Cerebellar cortex (tissue), 1 donor: ENCODE measurements at places on chromosomes 2 and 18.

- no peak for DNase-seq
Observed at GRCh38 chr2:190978389-190979053, 35.5 kb downstream of the STAT1 start.

DNA sequence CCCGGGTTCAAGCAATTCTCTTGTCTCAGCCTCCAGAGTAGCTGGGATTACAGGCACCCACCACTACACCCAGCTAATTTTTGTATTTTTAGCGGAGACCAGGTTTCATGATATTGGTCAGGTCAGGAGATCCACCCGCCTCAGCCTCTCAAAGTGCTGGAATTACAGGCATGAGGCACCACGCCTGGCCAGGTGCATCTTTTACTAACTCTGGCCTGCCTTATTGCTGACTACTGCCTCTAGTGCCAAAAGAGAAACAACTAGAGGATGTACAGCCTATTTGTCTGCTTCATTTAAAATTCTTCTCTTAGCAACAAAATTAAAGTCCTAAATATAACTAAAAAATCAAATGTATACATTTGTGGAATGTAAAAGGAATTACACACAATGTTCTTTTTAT is 115.4 kb downstream of the BMPR2 start:
- DNase-seq, result no peak

DNA sequence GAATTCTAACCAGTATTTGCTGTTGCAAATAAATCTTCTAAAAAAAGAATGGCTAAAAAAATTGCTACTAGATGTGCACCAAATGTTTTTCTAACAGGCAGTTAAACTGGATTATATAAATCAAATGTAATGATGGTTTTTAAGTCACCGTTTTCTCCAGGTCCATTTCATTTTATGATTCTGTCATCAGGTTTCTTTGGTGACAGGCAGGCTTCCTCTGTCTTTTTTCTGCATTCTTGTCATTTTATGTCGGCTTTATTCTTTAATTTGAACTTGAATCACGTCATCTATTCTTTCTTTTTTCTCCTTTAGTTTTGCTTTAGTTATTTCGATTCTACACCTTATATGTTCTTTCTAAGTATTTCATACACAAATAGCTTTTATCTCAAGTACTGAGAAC is 212.5 kb downstream of the SOCS6 start:
- DNase-seq, result no peak

GRCh38 chr2:80086831-80087230 is 217.7 kb downstream of the LRRTM1 start:
- no peak for DNase-seq

GRCh38 chr2:158659483-158659882 is 135.6 kb upstream of the DAPL1 start:
- DNase-seq, result no peak

DNA sequence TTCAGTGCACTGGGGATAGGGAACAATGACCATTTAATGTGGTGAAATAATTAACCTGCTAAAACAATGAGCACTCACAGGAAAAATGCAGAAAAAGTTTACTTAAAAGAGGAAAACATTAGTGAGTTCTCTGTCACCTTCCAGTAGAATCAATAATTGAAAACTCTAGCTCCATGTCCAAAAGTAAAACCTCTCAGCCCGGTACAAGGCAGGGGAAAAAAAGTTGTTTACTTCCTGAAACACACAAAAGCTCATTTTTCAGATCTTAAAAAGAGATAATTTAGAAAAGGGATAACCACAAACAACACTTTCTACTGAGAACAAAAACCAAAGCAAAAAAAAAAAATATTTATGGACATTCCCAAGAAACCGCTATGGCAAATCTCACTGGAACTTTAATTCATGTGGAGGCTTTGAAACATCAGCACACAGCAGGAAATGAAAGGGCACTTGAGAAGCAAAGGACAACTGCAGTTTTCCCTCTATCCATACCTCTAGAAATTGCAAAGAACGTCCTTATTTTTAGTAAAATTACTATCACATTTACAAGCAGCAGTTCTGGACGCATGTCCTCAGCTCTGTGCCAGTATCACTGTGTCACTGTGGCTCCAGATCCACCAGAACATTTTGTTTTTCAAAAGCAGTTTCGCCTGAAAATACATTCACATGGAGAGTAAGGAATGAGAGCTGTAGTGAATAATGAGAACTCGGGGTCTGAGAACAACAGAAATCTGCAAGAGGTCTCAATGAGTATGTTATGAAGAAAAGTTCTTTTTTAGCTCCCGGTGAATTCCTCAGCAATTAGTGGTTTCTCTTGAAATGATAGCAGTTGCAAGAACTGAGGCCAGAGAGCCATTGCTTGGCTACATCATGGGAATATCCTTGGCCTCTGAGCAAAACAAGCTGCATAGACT is 44.7 kb upstream of the DNAH7 start:
- DNase-seq, result peak; percentile 4

DNA sequence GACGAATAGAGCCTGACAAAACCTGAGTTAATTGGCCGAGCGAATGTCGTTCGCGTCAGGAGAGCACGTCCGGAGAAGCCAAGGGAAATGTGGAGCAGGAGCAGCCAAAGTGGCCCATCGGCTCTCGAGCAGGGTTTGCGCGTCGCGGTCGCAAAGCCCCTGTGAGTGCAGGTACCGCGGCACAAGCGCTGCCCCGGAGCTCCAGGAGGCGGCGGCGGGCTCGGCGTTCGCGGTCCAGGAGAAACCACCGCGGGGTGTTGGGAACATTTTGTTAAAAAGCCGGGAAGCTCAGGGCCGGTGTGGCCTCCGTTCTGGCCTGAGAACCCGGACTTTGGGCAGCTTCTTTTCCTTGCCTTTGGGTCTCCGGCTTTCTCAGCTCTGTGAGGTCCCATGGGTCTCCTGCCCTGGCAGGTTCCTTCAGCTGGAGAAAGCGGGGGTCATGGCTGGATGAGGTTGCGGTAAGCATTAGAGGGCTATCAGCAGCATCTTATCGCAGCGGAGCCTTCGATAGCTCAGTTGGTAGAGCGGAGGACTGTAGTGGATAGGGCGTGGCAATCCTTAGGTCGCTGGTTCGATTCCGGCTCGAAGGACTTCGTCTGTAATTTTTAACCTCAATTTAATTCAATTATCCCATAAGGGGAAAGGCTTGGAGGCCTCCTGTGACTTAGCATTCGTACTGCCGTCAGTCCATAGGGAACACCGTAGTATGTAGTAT is 1.0 kb upstream of the AGBL5 start:
- DNase-seq, result peak; percentile 98

DNA sequence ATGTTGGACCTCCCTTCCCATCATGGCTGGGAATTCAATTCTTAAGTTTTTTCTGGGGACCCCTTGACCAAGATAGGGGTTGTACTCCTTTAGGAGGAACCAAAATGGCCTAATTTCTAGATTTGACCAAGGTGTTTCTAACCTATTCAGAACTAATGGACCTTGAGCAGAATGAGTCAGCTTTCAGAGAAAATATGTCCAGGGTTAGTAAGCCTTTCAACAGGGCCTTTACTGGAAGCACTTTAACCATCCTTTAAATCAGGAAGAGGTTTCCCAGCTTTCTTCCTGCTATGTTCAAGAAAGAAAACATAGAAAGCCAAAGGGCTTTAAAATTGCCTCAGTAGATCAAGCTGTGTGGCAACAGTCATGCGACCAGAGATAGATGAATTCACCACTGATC is 1184.9 kb upstream of the ACVR2A start:
- no peak for DNase-seq

DNA sequence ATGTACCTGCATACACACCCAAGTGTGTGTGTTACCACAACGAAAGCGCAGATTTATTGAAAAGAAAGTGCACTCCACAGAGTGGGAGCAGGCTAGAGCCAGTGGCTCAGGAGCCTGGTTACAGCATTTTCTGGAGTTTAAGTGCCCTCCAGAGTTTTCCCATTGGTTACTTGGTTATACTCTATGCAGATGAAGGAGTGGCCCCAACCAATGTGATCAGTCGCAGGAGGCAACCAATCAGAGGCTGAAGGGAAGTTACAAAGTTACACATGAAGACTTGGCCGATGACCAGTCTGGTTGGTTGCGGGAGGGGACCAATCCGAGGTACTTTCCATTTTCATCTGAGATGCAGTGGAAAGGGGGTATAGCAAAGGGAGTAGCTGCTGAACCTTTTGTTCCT is 13.5 kb upstream of the PRLH start:
- no peak for DNase-seq

DNA sequence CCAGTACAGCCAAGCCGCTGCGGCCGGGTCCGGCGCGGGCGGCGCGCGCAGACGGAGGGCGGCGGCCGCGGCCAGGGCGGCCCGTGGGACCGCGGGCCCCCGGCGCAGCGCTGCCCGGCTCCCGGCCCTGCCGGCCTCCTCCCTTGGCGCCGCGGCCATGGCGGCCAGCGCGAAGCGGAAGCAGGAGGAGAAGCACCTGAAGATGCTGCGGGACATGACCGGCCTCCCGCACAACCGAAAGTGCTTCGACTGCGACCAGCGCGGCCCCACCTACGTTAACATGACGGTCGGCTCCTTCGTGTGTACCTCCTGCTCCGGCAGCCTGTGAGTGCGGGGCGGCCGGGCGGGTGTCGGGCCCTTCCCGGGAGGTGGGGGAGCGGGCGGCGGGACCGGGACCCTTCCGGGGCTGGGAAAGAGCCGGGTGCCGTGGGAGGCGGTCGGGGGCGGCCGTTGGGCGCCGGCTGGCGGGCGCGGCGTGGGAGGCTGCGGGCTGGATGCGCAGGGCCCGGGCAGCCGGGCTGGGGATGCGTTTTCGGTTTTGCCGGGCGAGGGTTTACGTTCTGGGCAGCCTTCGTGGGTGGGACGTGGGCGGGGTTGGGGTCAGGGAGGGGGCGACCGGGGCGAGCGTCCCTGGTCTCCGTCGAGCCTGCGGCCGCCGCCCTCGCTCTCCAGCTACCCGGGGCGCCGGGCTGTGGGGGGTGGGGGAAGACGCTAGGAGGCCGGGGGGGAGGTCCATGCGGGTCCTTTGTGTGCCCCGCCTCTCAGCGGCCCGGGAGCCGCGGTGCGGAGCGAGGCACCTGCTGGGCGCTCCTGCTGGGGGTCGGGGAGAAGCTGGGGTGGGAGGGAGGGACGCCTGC is 537 bp downstream of the AGFG1 start:
- no peak for DNase-seq

- no peak for DNase-seq
Observed at GRCh38 chr2:163943403-163944346, 207.9 kb upstream of the FIGN start.

- no peak for DNase-seq
Observed at GRCh38 chr18:70376914-70377258, 88.0 kb downstream of the SOCS6 start.

- DNase-seq, result no peak
Observed at GRCh38 chr2:175049661-175050060, 44.5 kb upstream of the CHN1 start.

- DNase-seq, result no peak
Observed at GRCh38 chr18:827093-827677, 15.1 kb upstream of the YES1 start.

DNA sequence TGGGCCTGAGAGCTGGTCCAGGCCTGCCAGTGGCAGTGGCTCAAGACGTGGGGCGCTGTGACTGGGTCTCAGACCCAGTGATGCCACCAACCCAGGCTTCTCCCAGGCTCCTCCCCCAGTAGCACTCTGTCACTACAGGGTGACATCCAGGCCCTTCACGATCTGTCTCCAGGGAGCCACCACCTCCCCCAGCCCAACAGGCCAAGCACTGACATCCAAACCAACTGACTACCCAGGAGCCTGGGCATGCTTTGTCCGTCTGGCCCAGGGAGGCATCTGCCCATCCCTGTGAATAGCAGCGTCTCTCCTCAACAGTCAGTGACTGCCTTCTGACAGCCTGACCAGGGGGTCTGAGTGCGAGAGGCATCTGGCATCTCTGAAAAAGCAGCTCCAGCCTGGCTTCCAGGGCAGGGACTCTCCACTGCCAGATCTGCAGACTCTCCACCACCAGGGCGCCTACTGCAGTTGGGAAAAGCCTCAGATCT is 13.0 kb downstream of the TEX44 start:
- DNase-seq, result peak; percentile 59

DNA sequence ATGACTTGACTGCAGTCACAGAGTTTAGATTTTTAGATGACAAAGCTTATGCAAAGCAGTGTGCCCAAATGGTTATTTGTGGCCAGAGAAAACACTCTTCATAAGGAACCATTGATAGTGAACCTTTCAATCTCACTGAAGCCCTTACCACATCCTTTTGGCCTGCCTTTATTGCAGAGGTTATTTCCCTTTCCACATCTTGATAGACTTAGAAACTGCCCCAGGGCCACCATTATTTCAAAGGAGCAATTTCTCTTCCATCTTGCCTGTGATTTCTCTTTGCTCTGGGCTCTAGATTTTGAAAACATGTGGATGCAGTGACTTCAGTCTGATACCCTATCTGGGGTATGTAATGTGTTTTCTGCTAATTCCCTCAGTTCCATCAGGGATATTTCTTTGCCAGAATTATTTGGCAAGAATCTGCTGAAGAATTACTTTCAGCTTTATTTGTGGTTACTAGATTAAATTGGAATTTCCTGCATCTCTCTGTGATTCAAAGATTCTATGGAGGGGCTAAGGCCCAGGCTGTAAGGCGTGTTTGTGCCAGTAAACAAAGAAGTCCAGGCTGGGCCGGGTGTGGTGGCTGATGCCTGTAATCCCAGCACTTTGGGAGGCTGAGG is 51.0 kb downstream of the MOGAT1 start:
- no peak for DNase-seq

DNA sequence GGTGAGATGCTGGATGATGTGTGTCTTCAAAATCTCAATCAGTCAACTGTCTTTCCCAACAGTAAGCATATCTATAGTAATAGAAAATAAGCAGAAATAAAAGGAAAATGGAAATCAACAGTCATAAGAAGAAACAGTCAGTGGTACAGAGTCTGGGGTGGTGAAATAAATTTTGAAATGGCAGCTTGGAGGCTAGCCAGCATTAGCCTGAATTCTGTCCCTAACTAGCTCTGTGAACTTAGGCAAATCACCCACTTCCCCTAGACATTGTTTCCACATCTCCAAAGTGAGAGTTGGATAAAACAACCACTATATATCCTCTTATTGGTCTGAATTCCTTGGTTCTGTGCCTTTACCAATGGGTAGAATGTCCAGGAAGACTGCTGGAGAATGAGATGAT is 189.7 kb upstream of the REV1 start:
- no peak for DNase-seq

- DNase-seq, result no peak
Observed at GRCh38 chr2:239765076-239765845, 259.9 kb downstream of the NDUFA10 start.

DNA sequence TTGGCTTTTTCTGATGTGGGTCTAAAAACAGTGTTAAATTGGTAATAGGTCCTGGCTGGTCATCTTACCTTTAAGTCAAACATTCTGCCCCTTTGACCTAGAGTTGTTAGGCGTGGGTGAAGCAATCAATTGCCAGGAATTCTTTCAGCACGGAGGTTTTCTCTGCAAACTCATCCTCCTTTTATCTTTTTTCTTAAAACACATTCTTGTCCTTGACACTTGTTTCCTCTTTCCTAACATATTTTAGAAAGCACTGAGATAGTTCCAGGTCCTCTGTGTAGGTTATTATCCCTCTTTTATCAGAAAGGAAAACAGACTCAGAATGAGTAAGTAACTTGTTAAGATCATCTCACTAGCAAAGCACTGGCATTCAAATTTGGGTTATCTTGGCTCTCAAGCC is 18.6 kb upstream of the AP1S3 start:
- no peak for DNase-seq

- DNase-seq, result peak; percentile 60
Observed at GRCh38 chr2:55419233-55419678, 400 bp downstream of the CCDC88A start.
